ENCODE measurements at places on chromosomes 12 and 14. TPM values are rescaled to one million over a fixed set of nuclear protein-coding genes. Genes with fewer than 3 reads are reported as not detected.

DNA sequence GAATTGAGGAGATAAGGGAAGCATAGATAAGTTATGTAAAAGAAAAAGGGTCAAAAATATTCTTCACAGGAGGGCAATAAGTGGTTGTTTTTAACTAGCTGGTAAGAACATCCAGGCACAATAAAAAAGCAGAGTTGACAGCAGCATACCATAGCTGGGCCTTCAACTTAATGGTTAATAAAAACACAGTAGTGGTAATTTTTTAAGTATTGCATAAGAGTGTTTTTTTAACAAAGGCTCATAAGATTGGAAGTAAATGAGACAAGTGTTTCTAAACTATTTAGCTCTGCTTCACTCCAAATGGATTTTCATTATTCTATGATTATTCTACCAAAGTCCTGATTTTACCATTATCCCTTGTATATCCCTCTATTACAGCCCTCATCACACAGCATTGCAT is 140.1 kb upstream of the TSPAN8 start:
- no peak for DNase-seq

DNA sequence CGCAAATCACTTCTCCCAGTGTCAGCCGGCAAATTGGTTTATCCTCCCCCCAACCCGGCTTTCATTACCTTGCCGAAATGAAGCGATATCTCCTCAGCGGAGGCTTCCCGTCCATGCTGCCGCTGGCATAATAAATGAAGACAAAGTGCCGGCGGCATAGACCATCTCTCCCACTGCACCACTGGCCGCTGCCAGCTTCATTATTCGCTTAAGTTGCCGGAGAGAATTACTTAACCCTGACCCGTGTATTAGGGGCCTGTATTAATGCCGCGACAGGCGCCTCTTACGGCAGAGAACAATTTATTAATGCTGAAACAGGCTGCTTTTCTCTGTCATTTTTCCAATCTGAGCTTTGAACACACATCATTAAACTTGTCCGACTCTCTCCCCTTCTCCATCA is 17.5 kb upstream of the GPATCH2L start:
- DNase-seq = no peak

- DNase-seq = no peak
Observed at GRCh38 chr12:67541625-67541991, 106.9 kb upstream of the DYRK2 start.

DNA sequence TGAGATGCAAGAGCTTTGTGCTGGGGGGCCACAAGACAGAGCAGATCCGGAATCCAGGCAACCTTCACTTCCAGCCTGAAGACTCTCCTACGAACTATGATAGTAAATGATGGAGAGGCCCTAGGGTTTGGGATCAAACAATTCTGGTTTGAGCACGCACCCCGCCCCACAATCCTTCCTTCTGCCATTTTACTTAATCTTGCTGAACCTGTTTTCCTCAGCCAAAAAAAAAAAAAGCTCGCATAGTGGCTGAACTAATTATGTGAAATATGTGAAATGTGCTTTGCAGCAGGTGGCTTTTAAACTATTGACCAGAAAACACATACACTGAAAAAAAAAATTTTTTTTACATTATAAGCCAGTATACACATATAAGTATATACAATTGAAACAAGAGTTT is 667 bp upstream of the ITFG2 start:
- DNase-seq = no peak

Gene ZFHX2
- total RNA-seq = 12.7 TPM

GRCh38 chr12:59574406-59574805 is 21.4 kb upstream of the SLC16A7 start:
- DNase-seq = no peak

- DNase-seq = no peak
Observed at GRCh38 chr12:54857406-54857805, 3.1 kb downstream of the MUCL1 start.

Gene BMAL2
- total RNA-seq = 7.9 TPM
